Kasumi-1 (cell line): ENCODE measurements at places on chromosomes 3 and 15.

GRCh38 chr15:99987701-99988100, 254.5 kb upstream of the LYSMD4 start:
- no peak for DNase-seq

DNA sequence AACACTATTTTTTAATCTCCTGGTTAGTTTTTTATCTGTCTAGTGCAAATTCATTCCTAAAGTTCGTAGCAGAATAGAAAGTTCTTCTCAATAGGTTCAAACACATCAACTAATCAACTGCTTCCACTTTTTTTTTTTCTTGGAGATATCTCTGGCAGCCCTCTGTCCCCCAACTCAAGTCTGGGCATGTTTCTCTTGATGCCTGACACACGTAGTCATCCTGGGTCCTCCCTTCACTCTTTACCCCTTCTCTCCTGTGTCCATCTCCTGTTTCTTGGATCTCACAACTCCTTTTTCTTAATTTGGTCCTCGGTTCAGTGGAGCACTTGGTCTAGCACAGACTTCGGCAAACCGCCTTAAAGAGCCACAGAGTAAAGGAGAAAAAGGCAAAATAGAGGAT, 14.4 kb downstream of the TNFAIP8L3 start:
- no peak for DNase-seq

DNA sequence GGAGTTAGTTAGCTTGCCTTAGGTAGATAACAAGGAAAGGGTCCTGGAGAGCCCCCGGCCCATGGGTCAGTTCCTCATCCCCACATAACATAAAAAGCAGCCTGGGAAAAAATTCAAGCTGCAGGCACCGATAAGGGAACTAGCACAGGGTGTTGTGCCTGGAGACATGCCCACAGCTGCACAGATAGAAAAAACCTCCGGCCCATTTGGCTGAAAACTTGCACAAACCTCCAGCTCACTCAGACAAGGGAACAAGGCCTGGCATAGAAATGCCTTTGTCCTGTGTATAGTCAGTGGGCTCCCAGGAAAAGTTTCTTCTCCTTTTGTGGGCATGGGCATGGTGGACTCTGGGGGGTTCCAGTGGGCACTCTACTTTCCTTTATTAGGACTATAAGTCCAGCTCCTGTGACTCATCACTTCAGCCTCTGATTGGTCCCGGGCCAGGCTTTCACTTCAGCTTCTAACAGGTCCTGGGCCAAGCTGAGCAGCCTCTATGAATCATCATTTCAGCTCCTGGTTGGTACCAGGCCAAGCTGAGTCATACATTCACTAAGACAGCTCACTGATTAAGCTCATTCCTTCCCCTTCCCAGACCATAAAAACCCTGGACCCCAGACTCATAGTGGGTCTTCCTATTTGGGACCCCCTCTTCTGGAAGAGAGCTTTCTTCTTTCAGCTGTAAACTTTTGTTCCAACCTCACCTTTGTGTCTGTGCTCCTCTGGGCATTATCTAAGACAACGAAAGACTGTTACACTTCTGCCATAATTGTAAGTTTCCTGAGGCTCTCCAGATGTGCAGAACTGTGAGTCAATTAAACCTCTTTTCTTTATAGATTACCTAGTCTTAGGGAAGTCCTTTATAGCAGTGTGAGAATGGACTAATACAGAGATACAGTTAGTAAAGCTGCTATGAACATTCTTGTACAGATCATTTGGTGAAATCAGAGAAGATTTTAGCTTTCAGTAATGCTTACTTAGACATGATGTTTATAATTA, 348.0 kb upstream of the DPPA4 start:
- peak; percentile 3 for DNase-seq

GRCh38 chr3:153290268-153291015, 128.4 kb downstream of the RAP2B start:
- DNase-seq, result peak; percentile 7

DNA sequence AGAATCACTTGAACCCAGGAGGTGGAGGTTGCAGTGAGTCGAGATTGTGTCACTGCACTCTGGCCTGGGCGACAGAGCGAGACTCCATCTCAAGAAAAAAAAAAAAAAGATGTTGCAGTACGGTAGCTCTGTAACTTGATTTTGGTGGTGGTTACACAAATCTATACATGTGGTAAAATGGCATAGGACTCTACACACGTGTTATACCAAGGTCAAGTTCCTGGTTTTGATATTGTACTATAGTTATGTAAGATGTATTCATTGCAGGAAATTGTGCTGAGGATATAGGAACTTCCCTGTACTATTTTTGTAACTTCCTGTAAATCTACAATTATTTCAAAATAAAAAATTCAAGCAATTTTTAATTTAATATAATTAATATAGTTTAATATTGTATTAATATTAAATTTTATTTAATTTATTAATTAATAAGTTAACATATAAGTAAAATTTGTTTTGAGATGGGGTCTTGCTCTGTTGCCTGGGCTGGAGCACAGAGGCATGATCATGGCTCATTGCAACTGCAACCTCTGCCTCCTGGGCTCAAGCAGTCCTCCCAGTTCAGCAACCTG, 9.9 kb downstream of the MYD88 start:
- DNase-seq, result peak; percentile 76

DNA sequence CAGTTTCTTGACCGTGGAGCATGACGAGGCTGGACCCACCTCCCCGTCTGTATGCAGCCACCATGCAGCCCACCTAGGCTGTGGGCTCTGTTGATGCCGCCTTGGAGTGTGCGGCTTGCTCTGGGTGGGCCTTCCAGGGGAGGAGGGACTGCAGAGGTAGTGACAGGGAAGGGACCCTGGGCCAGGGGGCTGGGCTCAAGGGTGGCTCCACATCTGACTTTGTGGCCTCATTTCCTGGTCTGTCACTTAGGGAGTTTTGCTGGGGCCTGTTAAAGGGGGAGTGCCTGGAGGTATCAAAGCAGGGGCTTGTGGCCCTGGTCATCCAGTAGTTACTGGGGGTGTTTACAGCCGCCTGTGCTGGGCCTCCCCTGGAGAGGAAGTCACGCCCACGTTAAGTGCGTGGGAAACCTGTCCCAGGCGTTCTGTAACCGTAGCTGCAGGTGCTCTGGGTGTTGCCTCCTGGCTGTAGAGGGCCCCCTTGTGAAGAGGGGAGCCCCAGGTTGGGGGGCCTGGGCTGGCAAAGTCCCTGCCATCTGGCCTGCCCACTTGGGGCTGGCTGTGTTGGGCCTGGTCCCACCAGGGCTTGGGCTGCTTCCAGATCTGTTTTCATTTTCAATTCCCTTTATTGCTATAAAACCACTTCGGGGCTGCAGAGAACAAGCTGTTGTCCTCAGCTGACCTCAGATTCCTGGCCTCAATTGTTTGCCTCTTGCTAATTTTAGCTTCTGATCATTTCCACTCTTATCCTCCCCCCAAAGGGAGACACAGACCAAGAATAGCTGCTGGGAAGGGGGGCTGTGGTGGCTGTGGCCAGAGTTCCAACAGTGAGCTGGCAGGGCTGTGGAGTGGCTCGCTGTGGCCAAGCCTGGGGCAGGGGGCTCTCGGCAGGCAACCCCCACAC, 26.5 kb downstream of the KLF13 start:
- peak; percentile 9 for DNase-seq
